Tracheal epithelial cell (primary cell): ENCODE measurements at places on chromosomes 16 and 17. TPM values are rescaled to one million over a fixed set of nuclear protein-coding genes. Genes with fewer than 3 reads are reported as not detected.

Gene USP31
- total RNA-seq = 13.2 and 17.8 TPM in 2 replicates

Gene EPN3
- 10.7 and 11.1 TPM in 2 replicates for total RNA-seq

Gene ARMC7
- 1.2 and 1.7 TPM in 2 replicates for total RNA-seq

Gene JPH3
- not detected in 2 replicates for total RNA-seq

Gene FBXW10
- under 0.01 and 0.21 TPM in 2 replicates for total RNA-seq

Gene PRRT2
- not detected in 2 replicates for total RNA-seq

Gene TEX14
- under 0.01 TPM in 1 of 2 replicates, not detected in the other for total RNA-seq

Gene ABI3
- total RNA-seq = not detected in 2 replicates

Gene ASPHD1
- total RNA-seq = 1.7 and 8.9 TPM in 2 replicates

Gene HSD17B1
- total RNA-seq = 8.5 and 19.5 TPM in 2 replicates

Gene ACAP1
- 0.21 and 1.9 TPM in 2 replicates for total RNA-seq

Gene MGAT5B
- not detected in 2 replicates for total RNA-seq

Gene CFAP97D1
- total RNA-seq = not detected in 2 replicates

Gene SSTR5
- not detected in 2 replicates for total RNA-seq

Gene SBK1
- total RNA-seq = under 0.01 and 0.48 TPM in 2 replicates

Gene C16orf74
- 100 and 109 TPM in 2 replicates for total RNA-seq

Gene ZNRF1
- total RNA-seq = 20.5 and 21.0 TPM in 2 replicates

Gene NKD1
- total RNA-seq = under 0.01 and 0.43 TPM in 2 replicates

Gene WNK4
- 0.96 TPM in 1 of 2 replicates, not detected in the other for total RNA-seq

Gene HOXB8
- 1.2 TPM in 1 of 2 replicates, not detected in the other for total RNA-seq

Gene ZP2
- total RNA-seq = not detected in 2 replicates

Gene TMEM204
- total RNA-seq = under 0.01 and 0.72 TPM in 2 replicates

Gene KRTAP2-2
- total RNA-seq = not detected in 2 replicates

Gene ST6GALNAC2
- 123 and 124 TPM in 2 replicates for total RNA-seq

Gene PPP1R27
- total RNA-seq = not detected in 2 replicates

Gene MLYCD
- 2.2 and 3.0 TPM in 2 replicates for total RNA-seq

Gene ACE
- 0.72 and 0.85 TPM in 2 replicates for total RNA-seq

Gene RGS11
- total RNA-seq = not detected in 2 replicates

Gene LITAFD
- not detected in 2 replicates for total RNA-seq

Gene EVPL
- total RNA-seq = 28.2 and 44.8 TPM in 2 replicates

Gene QRICH2
- total RNA-seq = 1.3 and 4.1 TPM in 2 replicates

Gene MYH13
- total RNA-seq = not detected in 2 replicates

Gene CD7
- not detected in 2 replicates for total RNA-seq
